ENCODE measurements at places on chromosomes 1 and 21.
A peak's percentile ranks its signal among the peaks of the same experiment; 100 is the strongest.

GRCh38 chr1:150552128-150552910 lies 3.1 kb downstream of the ADAMTSL4 start:
- peak; percentile 94 for DNase-seq

GRCh38 chr1:167474191-167474641 lies 44.1 kb downstream of the CD247 start:
- no peak for DNase-seq

- peak; percentile 100 for DNase-seq
Measured at GRCh38 chr1:30718636-30719405, 4.6 kb downstream of the MATN1 start.

DNA sequence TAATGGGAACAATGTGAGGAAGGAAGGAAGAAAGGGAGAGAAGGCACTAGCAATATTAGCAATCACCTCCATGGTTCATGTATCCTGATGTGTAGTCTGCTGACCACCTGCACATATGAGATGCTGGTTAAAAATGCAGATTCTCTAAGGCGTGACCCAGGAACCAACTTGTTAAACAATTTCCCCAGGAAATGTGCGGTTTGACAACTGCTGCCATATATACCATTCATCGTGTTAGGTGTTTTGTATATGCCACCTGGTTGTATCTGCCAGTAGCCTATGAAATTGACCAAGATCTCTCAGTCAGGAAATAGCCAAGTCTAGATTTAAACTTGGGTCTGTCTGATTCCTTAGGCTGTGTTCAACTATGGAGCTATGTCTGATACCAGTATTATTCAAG lies 4.1 kb downstream of the SEMA4A start:
- no peak for DNase-seq

DNA sequence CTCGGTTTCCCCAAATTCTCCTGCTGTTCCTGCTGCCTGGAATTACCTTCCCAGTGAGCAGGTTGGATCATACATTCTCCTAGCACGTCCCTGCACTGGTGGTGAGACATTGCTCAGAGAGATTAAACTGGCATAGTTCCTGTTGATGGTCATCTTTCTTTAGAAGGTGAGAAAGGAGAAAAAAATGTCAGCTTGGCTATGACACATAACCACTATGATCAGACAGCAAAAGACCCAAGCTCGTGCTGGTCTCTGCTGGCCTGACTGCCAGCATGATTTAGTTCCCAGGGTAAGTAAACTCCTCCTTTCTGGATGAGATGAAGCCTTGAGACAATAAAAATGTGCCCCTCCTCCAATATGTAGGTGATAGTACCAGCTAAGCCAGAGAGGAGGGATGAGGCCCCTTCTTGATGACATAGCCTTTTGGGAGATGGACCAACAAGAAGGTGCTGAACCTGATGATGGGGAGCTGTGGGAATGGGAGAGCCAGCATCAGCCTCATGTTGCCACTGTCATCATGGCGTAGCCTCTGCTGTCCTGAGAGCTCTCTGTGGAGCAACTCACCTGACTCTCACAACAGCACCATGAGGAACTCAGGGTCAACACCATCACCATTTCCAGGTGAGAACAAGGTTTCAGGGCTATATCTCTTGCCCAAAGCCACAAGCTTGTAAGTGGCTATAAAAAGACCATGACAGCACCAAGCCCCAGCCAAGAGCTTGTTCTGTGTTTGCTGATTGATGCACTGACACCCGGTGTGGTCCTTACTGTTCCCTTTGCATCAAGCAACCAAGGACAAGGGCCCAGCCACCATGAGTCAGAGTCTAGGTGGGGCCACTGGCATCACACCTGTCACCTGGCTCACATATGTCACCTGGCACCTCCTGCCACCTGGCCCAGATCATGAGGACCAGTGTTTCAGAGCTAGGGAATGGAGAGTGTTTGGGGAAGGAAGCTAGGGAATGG lies 200.0 kb downstream of the MATN1 start:
- DNase-seq, result no peak

DNA sequence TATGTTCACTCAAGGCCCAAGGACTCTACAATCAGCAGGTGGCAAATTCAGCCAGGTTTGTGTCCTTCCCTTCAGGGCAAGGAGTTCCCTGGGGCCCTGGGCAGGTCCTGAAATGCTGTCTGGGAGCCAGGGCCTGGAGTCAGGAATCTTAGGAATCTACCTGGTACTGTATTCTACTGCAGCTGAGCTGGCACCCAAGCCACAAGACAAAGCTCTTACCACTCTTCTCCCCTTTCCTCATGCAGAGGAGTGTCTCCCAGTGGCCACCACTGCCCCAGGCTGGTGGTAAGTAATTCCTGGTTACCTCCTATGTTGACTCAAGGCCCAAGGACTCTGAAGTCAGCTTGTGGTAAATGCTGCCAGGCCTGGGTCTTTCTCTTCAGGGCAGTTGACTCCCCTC lies 153.4 kb downstream of the NRIP1 start:
- DNase-seq, result no peak

DNA sequence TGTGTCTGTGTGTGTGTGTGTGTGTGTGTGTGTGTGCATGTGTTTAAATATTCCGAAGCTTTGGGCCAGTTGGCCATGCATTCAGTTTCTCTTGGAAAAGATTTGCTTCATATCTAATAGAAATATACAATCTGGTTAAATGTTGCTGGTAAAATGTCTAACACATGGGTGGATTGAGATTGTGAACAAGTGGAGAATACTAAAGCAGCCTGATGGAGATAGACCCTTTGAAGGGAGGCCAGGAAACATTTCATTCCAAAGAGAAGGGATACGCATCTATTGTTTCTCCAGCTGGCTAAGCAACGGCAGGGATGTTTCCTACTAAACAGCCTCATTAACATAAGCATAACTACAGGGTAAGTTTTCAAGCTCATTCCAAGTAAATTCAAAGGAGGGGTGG lies 257.5 kb upstream of the PTBP2 start:
- DNase-seq, result no peak

- DNase-seq, result no peak
Measured at GRCh38 chr1:236287757-236288619, 6.2 kb upstream of the ERO1B start.

GRCh38 chr1:245313576-245313975 lies 158.8 kb downstream of the KIF26B start:
- DNase-seq, result no peak

GRCh38 chr1:55592122-55592521 lies 377.0 kb upstream of the USP24 start:
- no peak for DNase-seq

- DNase-seq, result no peak
Measured at GRCh38 chr21:10539956-10540355, 18.6 kb downstream of the TPTE start.

DNA sequence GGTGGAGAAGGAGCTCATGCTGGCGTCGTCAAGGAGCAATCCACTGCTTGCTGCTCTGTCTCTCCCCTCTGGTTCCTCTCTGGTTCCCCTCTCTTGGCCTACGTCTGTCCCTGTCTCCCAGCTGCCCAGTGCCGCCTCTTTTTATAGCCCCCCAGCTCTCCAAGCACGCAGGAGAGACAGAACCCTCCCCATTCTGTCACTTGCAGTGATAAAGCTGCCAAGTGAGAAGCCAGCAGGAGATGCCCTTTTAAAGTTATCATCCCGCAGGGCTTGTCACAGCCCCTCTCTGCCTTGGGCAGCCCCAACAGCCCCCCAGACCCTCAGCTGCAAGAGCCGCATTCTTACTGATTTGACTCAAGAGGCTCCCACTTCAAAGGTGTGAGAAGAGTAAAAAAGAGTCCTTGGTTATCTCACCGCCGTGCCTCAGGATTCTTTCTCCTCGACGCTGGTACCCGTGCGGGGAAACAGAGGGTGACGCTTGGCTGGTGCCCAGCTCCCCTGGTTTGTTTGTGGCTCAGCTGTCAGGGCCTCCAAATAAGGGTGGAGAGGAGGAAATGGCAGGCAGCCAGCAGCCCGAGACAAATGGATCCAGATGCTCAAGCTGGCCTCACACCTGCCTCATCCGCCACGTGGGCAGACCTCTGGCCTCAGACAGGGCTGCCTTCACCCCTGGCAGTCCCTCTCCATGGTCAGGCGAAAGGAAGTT lies at the start of gene NPPA:
NPPA (minus strand) TSS at position 117 of the 706 bp plus-strand sequence; CDS start at position 18, 99 bp downstream.
- no peak for DNase-seq

DNA sequence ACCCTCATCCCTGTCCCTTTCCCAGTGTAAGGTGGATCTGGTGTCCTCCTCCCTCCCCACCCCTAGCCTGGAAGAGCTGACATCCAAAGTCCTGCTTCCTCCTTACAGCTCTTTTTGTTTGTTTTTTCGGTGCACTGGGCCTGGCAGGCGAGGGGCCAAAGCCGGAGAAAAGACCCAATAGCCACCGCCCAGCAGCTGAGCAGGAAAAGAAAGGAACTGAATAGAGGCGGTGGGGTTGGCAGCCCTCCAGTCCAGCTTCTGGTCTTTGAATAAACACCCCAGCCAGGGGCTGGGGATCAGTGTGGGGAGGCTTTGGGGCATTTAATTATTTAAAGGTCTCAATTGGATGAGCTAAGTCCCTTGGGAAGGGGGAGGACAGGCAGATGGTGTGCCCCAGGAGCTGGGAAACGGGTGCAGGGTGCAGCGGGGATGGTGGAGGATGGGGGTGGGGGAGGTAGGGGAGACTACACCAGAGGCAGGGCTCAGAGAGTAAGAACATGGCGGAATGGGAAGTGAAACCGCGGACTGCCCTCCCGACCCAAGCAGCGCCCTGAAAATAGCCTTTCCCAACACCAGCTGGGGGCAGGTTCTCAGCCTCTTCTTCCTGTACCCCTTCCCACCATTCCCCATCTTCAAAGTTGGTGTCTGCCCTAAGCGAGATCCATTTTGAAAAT lies 20.2 kb downstream of the BTG2 start:
- peak; percentile 73 for DNase-seq

DNA sequence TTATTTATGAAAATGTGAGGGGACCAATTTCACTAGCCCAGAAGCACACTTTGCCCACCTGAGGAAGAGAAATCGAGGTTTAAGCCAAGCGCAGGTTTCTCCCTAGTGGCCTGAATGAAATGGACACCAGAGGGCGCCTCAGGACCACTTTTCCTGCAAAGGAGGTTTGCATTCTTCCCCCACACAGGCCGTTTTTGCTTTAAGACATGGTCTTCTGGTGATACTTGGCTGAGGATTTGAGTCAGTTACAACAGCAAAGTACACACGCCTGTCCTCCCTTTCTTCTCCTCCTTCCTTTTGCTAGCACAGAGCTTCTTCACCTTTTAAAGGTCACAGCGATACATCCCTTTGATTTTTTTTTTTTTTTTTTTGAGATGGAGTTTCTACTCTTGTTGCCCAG lies 5.4 kb downstream of the PLA2G2E start:
- peak; percentile 74 for DNase-seq

DNA sequence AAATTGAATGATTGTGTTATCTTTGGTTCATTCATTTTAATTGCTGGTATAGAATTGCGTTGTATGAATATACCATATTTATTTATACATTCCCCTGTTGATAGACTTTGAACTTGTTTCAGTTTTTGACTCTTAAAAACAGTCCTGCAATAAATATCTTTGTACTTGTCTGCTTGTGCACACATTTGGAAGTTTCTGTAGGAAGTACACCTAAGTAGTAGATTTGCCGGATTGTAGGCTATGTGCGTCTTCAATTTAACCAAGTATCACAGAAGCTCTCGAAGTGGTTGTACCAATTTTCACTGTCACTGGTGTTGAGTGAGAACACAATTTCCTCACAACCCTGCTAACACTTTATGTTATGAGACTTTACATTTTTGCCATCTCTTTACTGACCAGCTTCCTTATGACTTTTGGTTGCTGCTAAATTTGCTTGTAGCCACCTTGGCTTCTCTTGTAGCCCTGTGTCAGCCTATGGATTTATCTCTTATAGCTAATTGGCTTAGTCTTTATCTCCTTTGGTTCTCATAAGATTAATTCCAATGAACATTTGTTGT lies 2.2 kb downstream of the TTC3 start:
- no peak for DNase-seq

DNA sequence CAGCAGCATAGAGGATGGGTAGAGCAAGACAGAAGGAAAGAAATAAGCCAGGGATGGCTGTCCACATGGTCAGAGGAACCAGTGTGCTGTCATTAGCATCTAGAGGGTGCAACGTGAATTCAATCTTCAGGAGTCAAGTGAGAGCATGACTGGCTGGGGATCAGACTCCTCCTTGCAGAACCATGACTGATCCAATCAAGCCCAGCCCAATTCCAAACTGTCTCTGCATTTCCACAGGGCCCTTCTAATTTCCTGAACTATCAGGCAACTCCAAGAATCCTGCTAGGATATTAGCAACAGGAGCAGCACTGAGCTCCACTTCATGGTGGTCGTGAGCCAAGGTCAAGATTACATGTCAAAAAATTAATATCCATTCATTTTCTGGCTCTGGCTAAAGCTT lies 166.8 kb upstream of the CAMK1G start:
- DNase-seq, result no peak
